ENCODE measurements at places on chromosomes 5 and 9.

DNA sequence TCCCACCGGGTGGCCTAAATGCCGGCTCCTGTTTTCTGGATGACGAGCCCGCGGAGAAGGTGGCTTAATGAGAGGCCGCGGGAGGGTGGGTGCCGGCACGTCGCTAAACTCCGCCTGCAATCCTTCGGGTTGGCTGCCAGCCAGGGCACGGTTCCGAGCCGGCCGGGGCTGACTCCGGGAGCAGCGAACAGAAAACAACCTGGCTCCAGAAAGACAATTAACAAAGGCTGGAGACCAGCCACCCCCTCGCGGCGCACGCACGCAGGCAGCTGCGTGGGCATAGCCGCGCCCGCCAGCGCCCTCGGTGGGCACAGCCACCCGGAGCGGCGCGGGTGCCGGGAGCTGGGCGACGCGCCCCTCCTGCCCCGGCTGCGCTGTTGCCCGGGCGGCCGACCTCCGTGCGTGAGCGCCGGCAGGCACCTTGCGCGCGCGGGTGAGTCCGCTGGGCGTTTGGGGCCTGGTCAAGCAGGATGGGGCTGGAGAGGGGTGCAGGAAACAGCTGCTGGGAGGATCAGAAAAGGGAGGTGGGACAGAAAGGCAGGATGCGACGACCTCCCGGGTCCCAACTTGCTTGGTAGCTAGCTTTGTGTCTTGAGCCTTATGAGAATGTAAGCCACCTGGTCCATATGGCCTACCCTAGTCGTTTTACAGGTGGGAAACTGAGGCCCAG is at the start of gene ARHGEF37:
Gene ARHGEF37 (plus strand): TSS at position 307 of the 670 bp plus-strand sequence. CDS start 16,272 bp downstream, outside the sequence.
- DNase-seq, result no peak

- no peak for DNase-seq
These were observed 623.3 kb downstream of the HINT1 start for GRCh38 chr5:130541617-130542221.

DNA sequence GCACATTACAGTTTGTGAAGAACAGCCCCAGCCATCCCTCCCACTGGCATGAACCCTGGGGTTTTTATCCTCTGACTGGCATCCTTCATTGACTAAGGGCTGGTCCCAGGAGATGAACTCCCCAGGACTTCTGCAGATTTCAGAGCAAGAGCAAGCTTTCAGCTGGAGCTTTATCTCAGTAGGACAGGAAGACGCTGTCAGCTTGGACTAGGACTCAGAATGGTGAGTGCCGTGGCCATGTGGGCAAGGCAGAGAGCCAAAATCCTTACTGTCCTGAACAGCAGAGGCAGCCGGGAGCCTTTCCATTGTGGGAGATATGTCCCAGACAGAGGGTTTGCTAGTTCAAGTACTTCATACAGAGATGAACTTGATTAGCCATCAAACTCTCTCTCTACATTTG is 3.2 kb upstream of the ACOT12 start:
- DNase-seq, result no peak

DNA sequence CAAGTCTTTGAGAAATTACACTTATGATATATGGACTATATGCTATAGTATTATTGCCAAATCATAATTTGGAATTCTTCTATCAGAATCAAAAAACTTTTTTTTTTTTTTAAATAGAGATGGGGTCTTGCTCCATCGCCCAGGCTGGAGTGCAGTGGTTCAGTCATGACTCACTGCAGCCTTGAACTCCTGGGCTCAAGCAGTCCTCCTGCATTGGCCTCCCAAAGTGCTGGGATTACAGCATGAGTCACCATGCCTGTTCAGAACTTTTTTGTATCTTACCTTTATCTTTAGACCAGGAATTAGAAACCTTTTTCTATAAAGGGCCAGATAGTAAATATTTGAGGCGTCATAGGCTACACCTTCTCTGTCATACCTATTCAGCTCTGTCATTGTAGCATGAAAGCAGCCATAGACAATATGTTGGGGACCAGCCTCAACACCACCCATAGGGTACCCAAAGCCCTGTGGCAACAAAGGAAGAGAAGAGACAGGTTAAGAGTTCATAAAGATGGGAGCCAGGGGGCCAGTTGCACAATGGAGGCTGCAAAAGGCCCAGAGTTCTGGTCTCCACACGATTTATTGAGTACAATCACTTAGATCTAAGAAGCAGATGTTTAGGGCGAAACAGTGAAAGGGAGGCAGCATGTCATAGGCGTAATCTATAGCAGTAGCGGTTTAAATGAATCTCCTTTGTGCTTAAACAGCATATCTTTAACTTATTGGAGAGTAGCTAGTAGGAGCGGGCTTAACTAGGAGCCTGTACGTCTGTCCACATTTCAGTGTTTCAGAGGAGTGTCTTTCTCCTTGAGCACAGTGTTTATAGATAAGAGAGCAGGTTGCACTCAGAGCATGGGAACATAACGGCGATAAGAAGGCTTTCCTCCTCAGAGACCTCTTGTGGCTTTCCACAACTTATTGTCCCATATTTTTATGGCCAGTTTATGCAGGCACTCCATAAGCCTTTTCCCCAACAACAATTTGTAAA is 12.5 kb downstream of the ECM2 start:
- no peak for DNase-seq

- DNase-seq, result no peak
These were observed 37.2 kb upstream of the COL15A1 start for GRCh38 chr9:98906273-98907040.

DNA sequence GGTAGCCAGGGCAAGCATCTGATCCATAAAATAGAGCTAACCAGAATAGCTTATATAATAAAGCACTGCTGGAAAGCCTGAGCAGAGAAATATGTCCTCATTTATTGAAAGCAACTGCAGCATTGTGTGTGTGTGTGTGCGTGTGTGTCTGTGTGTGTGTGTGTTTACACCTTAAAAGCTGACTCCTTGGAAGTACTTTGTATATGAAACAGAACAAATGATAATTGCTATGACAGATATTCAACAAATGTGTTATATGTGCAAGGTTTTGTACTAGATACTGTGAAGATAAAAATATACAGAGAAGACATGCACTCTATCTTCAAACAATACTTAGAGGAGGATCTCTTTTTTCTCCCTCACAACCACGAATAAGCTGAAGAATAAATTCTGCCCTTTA is 22.0 kb upstream of the IFNE start:
- DNase-seq, result no peak

DNA sequence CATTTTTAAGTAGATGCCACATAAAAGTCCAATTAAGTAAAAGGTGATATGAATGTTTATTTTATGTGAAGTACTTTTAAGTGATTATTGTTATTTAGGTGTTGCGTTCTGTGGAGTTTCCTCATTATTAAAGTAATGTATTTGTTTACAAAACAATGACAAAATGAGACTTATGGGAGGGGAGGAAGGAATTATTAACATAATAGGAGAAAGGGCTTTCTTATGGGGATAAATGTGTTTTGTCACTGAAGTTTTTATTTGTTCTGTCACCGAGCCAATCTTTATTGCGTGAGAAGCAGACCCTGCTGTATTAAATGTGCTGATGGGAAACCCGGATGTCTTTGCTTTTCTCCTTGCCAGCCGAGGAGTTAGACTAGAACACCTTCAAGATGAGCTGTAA is 44.5 kb downstream of the TRIO start:
- DNase-seq, result no peak

DNA sequence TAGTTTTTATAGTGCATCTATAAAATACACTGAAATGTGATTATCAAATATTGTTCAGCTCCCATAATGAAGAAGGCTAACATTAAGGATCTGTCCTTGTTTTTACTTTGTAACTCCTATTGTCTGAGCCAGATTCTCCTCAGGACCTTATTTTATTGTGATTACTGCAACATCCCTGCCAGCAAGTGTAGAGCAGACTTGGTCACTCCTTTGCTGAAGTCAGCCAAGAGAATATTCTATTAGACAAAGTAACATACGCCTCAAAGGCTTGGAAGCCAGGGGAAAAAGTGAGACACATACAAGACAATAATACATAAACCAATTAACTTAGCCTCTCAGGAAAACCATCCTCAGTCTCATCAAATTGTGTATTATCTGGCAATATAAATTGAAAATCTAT is 269.6 kb downstream of the ARL15 start:
- no peak for DNase-seq

DNA sequence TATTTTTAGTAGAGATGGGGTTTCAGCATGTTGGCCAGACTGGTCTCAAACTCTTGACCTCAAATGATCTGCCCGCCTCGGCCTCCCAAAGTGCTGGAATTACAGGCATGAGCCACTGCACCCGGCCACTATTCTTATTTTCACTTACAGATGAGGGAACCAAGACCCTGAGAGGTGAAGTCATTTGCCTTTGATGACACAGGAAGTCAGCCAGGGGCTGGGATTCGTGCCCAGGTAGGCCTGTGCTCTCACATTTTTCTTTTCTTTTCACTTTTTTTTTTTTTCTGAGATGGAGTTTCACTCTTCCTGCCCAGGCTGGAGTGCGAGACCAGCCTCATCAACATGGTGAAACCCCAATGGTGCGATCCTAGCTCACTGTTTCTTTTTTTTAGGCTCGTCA is 22.2 kb downstream of the ENG start:
- DNase-seq, result no peak

DNA sequence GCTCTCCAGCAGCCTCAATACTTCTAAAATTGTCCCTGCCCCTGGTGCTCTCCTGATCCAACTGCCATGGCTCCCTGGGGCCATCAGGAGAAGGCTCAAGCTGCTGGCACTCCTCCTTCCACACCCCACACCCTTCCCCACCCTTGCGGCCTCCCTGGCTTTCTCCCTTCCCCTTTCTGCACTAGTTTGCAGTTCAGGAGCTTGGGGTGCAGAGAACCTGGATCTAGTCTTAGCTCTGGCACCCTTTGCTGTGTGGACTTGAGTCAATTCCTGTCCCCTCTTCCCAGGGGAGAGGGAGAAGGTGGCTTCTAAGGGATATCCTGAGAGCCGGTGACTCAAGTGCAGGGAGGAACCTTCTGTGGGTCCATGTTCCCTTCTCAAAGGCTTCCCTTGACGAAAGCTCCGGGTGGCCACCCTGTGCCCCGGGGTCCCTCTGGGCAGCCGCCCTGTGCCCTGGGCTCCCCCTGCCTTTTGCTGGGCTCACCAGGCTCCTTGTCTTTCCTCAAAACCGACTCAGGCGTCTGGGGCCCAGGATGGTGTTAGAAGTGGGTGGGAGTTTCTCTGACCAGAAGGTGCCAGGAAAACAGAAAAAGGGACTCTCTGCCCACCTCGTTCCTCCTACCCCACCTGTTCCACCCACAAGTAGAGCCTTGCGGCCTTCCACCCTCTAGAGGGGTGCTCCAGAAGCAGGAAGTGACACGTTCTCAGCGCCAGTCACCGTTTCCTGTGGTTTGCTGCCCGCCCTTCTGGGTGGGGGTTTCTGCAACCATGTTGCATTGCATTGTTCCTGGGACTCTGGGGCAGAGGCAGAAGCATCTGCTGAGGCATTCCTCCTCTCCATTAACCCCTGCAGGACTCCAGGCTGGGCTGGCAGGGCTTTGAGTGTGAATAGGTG is 15.0 kb downstream of the GLIPR2 start:
- DNase-seq, result peak; percentile 88

DNA sequence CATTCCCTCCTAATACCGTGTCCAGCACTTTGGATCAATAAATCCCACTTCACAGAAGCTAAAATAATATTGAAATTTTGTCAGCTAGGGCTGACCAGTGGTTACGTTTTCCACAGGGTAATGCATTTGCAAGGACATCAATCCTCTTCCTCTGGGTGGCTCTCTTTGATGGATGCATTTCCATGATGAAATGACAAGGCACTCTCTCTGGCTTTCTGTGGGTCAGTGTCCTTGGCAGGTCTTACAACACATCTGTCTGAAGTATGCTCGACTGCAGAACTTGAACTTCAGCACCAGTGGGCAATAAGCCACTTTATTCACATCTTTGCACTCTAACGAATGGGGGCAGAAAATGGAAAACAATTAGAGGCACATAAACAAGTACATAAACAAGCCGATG is 330.1 kb downstream of the ADAMTS6 start:
- DNase-seq, result no peak

DNA sequence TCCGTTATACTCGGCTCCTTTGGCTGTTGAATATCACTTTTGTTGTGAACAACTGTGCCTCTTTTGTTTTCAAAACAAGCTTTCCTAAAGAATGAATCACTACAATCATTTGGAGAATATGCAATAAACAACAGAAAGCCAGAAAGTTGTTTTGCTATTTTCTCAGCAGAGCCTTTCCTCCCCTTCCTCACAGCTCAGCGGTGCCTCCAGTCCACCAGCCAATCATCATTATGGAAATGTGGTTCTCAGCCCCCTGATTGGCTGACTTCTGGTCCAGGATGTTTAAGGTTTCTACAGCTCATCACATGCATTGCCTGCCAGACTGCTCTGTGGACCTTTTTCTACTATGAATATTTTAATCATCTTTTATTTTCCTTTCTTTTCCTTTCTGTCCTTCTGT is 9.1 kb upstream of the ZNF608 start:
- DNase-seq, result no peak

DNA sequence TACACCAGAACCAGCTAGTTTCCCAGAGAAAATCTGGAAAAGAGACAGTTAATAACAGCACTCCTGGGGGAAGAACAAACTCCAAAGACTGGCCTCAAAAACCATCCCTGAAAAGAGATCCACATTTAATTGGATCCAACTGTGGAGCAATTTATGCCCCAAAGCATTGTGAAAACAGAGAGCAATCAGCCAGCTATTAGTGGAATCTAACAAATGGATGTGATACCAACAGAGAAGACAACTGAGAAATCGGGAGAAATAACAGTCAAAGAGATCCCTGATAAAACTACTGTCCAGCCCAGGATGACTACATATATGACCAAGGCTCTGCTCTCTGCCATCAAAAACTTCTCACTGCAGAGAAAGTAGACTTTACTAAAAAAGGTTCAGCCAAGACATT is 40.5 kb upstream of the TRIO start:
- no peak for DNase-seq

DNA sequence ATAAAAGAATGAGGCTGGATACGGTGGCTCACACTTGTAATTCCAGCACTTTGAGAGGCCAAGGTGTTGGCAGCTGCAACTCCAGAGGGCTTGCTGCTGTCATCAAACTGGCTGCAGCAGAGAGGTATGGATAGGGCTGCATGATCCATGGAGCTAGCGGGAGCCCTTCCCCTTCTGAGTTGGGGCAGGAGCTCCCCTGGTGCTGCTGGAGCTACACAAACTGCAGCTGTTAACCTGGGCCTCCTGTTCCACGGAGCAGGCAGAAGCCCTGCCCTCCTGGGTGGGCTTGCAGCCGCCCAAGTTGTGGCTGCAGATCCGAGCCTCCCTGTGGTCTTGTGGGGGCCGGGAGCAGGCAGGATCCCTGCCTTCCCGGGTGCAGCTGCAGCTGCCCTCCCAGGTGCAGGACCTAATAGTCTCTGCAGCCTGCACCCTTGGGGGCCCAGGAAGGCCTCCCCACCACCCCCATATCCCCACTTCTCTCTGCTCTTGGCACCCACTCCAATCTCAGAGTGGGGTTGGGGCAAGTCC is 15.8 kb downstream of the CDC25C start:
- DNase-seq, result no peak

GRCh38 chr5:151523335-151523734 is 67.8 kb downstream of the FAT2 start:
- DNase-seq, result peak; percentile 24

DNA sequence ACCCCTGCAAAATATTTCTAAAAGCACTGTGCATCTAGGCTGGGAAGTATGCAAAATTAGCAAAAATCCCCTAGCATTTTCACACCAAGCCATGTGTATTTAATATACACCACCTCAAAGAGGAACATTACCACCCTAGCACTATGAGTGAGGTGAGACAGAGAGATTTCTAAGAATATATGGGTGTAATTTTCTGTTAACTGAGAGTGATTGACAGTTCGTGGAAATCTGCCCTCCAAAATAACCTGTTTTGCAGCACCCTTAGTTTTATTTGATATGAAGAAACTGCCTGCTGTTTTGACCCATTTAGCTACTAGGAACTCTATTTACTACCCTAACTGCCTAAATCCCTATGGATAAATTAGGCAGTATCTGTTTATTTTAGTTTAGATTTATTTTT is 64.2 kb upstream of the CDKN2B start:
- DNase-seq, result no peak

GRCh38 chr5:82354543-82354942 is 76.4 kb upstream of the RPS23 start:
- no peak for DNase-seq
